Tibial nerve (tissue), 4 donors: ENCODE measurements at places on chromosomes 7 and 10.

GRCh38 chr10:33401300-33401699 is 66.8 kb upstream of the NRP1 start:
- no peak for DNase-seq

- DNase-seq: no peak
Observed at GRCh38 chr10:88244781-88245625, 338.1 kb downstream of the RNLS start.

DNA sequence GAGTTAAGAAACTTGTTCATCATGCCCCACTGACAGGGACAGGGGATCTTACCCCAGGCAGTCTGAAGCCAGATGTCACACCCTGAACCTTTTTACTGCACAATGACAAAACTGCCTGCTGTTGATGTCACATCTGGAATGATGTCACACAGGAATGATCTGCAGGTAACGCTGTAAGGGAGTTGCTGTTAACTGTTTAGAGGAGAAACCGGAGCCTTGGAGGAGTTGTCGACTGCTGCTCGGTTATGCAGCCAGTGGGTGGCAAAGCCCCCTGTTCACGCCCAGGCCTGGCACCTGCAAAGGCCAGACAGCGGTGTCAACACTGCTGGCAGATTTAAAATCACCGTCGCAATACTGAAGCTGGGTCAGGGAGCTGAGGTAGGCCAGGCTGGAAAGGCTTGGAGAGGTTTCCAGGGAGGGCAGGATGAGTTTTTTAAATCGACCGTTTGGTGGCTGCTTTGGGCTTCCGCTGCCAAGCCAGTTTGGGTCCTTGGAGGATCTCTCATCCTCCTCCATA is 10.0 kb upstream of the SLIT1 start:
- DNase-seq: no peak

DNA sequence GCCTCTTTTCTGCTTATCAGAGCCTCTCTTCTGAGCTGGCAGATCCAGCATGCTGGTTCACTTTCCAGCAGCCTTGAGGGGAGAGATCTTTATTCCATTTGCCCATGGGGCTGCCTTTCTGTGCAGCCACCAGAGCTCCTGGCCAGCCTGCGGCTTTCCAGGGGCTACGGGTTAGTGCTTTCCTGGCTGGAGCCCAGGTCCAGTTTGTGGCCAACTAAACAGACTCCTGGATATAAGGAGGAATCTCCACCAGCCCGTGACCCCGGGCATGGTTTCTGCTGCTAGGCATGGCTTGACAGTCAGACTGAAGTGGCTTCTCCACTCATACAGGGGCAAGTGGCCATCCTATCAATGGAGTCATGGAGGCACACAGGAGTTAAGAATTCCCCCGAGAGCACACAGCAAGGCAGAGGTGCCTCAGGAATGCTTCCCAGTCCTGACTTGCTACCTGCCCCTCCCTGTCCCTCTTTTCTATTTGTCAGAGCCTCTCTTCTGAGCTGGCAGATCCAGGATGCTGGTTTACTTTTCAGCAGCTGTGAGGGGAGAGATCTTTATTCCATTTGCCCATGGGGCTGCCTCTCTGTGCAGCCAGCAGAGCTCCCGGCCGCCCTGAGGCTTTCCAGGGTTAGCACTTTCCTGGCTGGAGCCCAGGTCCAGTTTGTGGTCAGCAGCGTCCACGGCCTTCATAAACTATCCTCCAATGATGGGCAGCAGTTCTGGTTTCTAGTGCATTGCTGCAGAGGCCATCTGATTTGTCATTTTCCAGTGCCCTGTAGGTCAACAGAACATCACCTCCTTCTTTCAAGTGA is 35.9 kb downstream of the TSPAN15 start:
- no peak for DNase-seq

DNA sequence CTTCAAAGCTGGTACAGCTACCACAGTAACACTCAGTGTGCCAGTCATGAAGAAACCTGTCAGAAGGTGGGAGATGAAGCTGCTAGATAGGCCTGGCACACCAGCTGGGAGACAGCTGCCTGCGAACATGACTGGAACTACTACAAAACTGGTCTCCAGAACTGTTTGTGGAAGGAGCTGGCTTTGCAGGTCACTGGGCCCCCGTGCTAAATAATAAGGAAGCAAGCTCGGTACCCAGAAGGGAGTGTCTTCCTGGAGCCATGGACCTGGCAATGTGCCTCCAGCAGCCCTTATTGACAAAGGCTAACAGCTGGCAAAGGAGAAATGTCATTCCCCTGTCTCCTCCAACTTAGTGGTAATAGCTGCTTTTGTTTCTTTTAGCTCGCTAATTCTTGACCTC is 1217.6 kb upstream of the LRRN3 start:
- no peak for DNase-seq

DNA sequence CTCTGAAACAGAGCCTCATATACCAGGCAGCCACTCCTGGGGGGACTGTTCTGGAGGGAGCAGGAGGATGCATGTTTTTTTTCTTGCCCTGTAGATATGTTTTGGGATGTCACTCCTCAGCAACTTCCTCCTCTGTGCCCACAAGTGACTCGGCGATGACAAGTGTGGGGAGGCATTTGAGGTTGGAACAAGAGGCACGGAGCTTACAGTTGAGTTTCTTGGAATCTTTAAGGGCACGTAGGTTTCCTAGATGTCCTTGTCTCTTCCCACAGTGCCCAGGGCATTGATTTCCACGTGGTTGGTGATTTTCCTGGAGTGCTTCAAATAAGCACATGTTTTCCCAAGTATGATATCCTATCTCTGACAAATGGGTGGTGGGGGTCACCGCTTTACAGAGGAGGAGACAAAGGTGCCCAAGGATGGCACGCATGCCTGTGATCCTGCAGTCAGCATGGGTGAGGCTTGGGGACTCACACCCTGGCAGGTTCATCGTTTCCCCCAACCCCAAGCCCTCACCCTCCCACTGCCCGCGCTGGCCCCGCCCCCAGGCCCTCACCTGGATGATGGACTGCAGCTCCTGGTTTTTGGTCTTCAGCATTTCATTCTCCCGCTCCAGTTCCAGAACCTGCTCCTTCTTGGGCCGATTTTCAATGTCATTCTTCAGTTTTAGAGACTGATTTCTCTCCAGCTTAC is 95.2 kb upstream of the GNA12 start:
- no peak for DNase-seq

DNA sequence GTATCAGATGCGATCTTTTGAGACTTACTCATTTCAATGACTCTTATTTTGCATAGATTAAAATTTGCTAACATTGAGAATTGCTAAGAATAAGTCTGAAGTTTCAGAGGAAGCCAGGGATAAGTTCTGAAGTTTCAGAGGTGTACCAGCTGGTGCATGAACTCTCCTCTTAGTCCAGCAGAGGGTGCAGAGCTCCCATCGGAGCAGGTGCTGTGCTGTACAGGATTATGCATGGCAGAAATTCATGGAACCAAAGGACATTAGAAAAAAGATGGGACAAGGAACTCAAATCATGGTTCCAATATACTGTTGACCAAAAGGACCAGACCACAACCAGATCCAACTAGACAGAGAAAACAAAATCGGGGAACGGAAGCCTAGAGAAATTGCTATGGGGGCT is 41.9 kb downstream of the MGAM2 start:
- no peak for DNase-seq

- no peak for DNase-seq
Observed at GRCh38 chr7:43700059-43700501, 29.2 kb downstream of the COA1 start.

DNA sequence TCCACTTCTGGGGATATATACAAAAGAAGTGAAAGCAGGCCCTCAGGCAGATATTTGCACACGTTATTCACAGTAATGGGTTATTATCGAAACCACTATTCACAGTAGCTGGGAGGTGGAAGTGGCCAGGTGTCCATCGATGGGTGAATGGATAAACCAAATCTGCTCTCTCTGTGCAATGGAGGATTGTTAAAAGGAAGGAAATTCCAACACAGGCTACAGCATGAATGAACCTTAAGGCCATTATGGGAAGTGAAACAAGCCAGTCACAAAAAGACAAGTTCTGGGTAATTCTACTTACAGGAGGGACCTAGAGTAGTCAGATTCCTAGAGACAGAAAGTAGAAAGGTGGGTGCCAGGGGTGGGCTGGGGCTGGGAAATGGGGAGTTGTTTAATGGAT is 48.5 kb upstream of the BHLHA15 start:
- DNase-seq: no peak

DNA sequence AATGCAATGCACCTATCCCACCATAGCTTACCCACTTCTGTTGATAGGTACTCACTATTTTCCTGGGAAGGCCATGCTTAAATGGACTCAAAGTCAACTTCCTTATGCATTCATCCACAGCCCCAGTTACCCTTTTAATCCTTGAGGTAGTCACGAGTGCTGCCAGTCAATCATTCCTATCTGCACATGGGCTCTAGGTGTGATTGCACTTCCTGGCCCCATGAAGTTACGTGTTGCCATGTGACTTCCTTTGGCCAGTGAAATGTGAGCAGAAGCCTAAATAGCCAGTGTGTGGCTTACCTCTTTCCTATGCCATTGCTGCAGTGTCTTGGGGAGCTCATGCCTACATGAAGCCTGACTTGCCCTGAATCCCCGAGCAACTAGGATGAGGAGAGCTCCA is 23.5 kb upstream of the EIF5AL1 start:
- DNase-seq: no peak

- DNase-seq: no peak
Observed at GRCh38 chr7:48832303-48832845, 92.0 kb upstream of the CDC14C start.
